Mesenteric fat pad (tissue), 1 donor: ENCODE measurements at places on chromosomes 16 and 17. TPM values are rescaled to one million over a fixed set of nuclear protein-coding genes. Genes with fewer than 3 reads are reported as not detected.

The ENDOV gene
- total RNA-seq = 10.5 TPM

DNA sequence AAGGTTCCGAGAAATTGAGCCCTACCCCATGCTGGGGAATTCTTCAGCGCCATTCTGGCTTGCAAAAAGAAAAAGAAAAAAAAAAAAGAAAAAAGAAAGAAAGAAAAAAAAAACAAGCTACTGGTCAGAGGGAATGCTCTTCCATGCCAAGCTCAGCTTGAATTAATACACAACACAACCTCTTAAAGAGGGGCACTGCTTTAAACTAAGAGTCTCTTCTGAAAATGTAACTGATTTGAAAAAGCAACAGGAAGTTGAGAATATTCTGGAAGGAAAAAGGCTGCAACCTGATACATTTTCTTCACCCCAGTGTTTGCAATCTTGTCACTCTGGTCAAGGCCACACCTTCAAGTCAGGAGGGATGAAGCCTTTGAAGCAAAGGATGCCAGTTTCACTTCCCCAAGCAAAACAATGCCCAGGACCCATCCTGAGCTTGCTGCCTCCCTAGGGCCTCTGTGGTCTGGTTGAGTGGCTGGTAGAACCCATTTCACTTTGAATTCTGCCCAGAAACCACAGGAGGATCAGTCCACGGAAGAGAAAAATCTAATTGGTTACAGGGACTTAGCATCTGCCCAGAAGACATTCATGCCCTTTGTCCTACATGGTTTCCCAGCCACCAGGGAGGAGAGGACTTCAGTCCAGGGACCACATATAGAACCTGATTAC, 389.7 kb downstream of the SOX9 start:
- DNase-seq = no peak

DNA sequence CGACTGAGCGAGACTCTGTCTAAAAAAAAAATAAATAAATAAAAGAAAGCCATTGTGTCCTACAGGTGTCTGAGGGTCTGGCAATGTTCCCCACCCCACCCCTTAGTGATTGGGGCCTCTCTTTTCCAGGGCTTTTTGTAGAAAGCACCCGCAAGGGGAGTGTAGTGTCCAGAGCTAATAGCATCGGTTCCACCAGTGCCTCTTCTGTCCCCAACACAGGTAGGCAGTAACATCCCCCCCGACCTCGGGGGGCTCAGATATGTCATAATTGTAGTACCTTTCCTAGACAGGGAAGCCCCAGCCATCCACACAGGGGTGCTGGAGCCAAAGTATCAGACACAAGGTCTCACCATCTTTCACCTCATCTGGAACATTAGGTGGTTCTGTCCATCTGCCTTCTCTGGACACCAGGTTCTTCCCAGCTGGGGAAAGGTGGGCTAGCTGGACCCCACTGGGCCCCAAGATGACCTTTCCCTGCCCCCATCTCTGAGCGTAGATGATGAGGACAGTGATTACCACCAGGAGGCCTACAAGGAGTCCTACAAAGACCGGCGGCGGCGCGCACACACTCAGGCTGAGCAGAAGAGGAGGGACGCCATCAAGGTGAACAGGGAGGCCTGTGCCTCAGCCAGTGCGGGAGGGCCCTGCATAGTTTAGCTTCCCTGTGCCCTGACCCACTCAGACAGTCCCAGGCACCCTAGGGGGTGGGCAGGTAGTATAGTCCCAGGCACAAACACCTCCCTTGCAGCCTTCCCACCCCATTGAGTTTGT, 1.6 kb downstream of the MLX start:
- no peak for DNase-seq

DNA sequence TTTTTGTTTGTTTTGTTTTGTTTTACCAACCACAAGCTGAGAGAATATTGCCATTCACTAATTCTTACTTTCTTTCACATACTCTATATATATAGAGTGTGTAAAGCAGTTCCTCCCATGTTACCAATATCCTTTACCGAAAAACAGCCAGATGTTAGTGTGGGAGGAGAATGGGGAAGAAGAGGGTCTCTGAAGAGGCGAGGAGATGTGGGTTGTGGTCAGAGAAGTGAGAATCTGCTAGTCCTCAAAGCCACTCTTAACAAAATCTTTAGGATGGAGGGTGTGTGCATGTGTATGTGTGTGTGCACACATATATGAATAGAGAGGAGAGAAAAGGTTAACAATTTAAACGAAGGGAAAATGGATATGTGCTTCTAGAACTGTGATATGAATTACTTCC, 80.6 kb downstream of the TUBD1 start:
- no peak for DNase-seq

DNA sequence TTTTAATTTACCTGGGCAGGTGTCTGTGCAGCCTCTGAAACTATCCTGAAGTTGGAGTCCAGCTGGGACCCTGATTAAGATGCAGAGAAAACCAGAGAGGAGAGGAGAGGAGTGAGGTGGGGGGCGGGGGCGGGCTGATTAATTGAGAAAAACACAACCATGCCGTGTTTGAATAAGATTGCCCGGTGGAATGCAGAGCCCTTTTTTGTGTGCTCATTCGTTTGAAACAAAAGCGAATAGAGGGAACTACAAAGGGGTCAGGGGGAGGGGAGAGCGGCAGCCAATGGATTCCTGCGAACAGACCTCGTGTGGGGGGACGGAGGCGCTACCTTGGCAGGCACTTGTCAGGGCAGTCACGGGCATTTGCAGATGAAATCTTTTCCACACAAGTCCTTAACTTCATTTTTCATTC, 355.8 kb downstream of the SOX9 start:
- DNase-seq = no peak

DNA sequence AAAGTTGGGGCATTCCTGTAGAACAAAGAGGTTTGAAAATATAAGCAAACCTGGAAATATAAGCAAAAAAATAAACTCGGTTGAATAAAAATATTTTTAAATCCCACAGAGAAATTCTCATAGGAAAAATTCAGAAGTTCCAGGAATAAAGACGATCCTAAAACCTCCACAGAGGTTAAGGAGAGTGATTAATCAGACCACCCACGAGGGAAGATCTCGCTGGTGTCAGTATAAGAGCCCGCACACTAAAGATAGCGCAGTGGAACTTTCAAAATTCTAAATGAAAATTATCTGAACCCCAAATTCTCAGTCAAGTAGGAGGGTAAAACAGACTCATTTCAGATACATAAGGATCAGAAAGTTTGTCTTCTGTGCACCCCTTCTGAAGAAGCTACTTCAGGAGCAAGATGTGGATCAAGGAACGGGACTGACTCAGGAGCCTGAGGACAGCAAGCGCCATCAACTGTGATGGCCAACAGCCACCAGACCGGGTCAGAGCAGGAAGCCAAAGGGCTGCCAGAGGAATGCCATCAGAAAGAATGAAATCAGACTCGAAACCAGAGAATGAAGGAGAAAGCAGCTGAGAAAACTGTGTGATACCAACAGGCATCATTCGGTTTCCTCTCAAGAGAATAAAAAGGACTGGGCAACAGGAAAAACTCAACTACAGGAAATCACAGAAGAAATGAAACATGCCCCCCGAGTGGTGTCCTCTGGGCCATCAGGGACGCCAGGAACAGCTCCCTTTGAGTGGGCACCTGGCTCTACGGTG, 66.9 kb downstream of the CYTH1 start:
- no peak for DNase-seq

The PSMC3IP gene
- 2.2 TPM for total RNA-seq

GRCh38 chr17:50866950-50867362, 802 bp upstream of the TOB1 start:
- DNase-seq = peak; percentile 91

The MYH10 gene
- 63.4 TPM for total RNA-seq

DNA sequence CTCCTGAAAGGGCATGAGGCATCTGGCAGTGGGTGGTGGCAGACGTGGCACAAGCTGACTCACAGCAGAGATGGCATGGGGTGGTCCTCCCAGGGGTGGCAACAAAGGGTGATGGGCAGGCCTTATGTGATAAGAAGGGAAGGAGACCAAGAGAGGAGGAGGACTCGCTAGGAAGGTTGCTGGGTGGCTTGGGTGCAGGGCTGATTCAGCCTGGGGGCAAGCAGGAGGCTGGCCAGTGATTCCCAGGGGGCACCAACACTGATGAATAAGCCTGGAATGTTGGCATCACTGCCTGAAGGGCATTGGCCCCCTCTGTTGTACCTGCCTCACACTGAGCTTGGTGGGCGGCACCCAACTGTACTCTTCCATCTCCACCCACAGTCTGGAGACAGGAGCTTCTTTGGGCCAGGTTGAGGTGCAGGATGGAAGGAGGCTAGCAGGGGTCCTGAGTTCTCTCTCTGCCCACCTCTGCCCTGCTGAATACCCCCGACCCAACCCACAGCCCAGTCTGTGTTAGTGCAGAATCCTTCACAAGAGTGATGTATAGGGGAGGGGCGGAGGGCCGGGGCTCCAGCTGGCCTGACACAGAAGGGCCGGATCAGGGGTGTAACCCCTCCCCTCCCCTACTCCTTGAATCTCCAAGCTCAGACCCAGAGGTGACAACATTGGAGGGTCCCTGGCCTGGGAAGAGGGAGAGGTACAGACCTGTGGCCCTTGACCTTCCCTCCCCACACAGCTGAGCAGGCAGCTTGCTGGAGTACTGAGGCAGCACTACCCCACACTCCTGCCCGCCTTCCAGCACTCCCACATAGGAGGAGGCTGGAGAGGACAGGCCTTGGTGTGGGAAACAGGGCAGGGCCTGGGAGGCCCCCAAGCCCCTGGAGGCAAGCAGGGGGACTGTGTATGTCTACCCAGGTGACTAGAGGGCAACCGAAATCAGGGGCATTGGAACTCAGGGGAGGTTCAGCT, 2.6 kb downstream of the STAC2 start:
- no peak for DNase-seq

- DNase-seq = no peak
Measured at GRCh38 chr16:15803618-15804017, 53.2 kb downstream of the MYH11 start.

DNA sequence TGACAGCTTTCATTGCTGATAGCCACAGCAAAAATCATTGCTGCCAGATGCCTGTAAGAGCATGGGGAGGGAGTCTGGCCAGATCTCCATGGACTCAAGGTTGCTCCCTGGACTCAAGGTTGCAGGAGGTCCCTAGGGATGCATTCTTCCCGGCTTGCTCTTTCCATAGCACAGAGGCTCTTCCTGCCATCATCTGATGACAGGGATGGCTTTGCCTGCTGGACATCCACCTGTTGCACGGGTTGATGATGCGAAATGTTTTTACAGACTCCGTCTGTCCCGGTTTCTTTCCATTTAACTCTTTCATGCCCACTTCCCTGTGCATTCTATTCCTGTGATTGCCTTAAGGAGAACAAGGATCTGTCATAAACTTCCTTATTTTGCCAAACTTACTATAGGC, 115.6 kb upstream of the HSBP1 start:
- no peak for DNase-seq

GRCh38 chr17:7974638-7975131, 27.7 kb upstream of the GUCY2D start:
- no peak for DNase-seq

The GLTPD2 gene
- total RNA-seq = not detected

GRCh38 chr16:23950291-23950894, 114.6 kb downstream of the PRKCB start:
- no peak for DNase-seq

The C16orf96 gene
- 0.10 TPM for total RNA-seq

GRCh38 chr17:39835038-39835786, 28.9 kb downstream of the IKZF3 start:
- no peak for DNase-seq

DNA sequence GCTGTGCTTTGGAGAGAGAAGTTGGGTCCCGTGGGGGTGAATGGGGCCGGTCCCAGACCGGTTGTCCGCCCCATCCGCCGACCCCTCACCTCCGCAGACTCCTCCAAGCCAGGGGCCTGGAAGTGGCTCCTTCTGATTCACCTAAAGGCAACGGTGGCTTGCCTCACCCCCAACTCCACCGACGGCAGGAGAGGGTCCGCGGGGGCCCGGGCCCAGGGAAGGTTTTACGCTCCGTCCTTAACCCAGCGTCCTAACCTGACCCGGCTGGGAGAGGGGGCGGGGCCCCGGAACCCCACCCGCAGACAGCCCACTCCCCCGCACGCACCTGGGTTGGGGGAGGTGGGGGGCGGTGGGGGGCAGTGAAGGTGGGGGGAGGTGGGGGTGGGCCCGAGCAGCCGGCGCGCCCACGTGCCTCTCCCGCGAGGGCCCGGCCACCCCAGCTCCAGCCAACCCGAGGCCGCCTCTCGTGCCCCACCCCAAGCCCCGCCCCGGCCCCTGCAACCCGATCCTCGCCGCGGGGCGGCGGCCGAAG, 12.7 kb upstream of the CD300A start:
- no peak for DNase-seq

The CPHXL2 gene
- not detected for total RNA-seq

The NPIPA8 gene
- 0.93 TPM for total RNA-seq

DNA sequence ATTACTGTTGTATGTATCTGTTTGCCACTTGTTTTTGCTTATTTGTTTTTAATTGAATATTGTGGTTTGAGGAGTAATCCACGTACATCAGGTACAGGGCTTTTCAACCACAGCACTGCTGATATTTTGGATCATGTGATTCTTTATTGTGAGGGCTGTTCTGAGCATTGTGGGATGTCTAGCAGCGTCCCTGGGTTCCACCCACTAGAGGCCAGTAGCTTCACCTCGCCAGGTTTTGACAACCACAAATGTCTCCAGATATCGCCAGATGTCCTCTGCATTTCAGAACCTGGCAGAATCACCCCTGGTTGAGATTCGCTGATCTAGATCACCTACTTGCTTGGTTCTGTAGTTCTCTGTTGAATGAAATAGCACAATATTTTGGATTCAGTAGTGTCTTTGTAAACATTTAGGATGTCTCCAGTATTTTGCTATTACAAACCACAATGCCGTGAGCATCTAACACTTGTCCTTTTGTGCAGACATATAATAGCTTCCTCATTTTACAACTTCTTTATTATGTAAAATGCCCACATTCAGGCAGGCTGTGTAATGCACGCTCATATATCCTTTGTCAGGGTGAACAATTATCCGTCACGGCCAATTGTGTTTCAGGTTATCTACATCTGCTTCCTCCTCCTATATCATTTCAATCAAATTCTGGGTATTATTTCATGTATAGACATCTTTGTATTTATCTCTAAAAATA, 380.3 kb downstream of the SNX29 start:
- DNase-seq = peak; percentile 4

The SHISA6 gene
- total RNA-seq = 1.2 TPM

The KIF2B gene
- not detected for total RNA-seq

GRCh38 chr16:77193377-77193776, 2.4 kb downstream of the MON1B start:
- no peak for DNase-seq

DNA sequence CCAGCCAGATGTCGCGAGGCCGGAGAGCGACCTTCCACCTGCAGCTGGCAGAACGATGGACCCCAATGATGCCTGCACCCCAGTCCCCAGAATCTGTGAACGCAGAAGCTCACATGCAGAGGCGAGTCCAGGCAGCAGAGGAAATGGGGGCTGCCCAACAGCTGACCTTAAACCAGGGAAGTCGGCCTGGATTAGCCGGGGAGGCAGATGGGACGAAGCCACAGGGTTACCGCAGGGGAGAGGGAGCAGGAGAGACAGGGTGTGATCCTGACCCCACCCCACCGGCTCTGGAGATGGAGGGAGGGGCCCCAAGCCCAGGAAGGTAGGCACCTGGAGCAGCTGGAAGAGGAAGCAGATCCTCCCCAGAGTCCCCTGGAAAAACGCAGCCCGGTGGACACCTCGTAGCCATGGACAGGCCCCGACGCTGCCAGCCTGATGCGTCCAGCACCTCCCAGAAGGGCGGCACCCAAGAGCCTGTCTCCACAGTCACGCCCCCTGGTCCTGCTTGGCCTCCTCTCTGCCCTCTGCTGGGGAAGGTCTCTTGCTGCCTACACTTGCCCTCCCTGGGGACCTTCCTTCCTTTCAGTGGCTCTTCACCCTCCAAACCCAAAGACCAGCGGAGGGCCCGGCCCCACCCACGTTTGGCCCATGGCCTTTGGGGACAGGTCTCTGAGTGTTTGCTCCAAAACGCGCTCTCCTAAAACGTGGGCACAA, 37.3 kb downstream of the PIEZO1 start:
- DNase-seq = no peak
